ENCODE measurements at places on chromosomes 6 and 20.

DNA sequence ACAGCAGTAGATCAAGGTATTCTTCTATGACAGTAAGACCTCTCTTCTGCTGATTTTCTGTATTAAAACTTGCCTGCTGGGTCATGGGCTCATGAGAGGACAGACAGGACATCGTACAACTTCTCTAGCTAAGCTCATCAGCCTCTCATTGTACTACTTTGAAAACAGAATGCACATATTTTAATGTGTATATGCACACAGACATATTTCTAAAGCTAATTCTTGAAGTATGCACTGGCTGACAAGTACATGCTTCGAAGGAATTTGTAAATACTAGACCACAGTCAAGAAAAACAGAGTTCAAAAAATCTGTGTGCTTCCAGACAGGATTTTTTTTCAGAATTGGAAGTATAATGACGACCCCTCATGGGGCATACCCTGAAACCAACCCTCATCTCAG is 81.7 kb upstream of the CD83 start:
- no peaks in the 10 kb centered on the region for H3K4me1 ChIP-seq
- H3K4me3 ChIP-seq: no peak overlapping the region
- no peak for DNase-seq
- H3K36me3 ChIP-seq: no peaks in the 10 kb centered on the region
- H3K27ac ChIP-seq: no peak overlapping the region

- no peaks in the 10 kb centered on the region for H3K36me3 ChIP-seq
- no peak for DNase-seq
- H3K4me1 ChIP-seq: no peaks in the 10 kb centered on the region
- no peak overlapping the region for H3K27ac ChIP-seq
- H3K4me3 ChIP-seq: no peak overlapping the region
Observed at GRCh38 chr6:126429866-126430265, 90.0 kb downstream of the CENPW start.

DNA sequence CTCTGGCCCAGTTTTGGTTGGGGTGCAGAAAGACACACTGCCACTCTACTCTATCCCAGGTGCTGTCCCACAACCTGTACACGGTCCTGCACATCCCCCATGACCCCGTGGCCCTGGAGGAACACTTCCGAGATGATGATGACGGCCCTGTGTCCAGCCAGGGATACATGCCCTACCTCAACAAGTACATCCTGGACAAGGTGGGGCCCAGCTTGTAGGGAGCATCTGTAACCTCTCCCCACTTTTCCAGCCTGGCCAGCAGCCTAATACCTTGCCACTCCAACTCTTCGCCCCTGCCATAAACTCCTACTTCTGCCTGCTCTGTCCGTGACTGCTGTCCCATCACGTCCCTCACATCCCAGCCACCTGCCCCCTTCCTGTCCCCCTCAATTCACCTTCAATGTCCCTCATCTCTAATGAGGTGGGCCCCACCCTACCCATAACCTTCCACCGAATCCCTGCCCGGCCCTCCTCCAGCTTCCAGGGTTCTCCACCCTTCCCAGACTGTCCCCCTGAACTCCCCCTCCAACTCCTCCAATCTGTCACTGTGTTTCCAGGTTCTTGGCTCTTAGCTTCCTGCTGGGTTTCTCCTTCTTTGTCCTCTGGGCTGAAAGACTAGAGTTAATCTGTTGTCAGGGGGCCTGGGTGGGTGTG is 12.1 kb downstream of the DEF6 start:
- H3K36me3 ChIP-seq: peaks cover 8% of the 10 kb centered on the region
- no peaks in the 10 kb centered on the region for H3K27me3 ChIP-seq
- no peak for DNase-seq
- no peak overlapping the region for H3K27ac ChIP-seq
- H3K4me3 ChIP-seq: no peak overlapping the region
- H3K4me1 ChIP-seq: no peaks in the 10 kb centered on the region

DNA sequence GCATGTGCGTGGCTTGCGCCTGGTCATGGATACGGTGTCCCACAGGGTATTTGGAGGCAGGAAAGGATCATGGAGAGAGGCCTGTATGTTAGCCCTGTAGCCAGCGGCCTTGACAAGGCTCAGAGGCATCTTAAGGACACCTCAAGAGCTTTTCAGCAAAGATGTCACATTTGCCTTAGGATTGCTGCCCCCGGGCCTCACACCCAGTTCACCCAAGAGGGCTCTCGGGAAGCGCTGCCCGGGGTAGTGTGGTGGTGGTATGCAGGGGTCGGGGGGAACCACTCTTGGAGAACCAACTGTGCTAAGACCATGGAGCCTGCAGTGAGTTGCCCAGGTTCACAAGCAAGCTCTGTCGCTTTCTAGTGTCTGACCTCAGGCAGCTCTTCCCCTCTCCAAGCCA is 36.9 kb upstream of the VSTM2L start:
- H3K4me1 ChIP-seq: no peaks in the 10 kb centered on the region
- no peak overlapping the region for H3K4me3 ChIP-seq
- H3K27ac ChIP-seq: no peak overlapping the region
- peak; percentile 70 for DNase-seq
- H3K36me3 ChIP-seq: peaks cover 23% of the 10 kb centered on the region

DNA sequence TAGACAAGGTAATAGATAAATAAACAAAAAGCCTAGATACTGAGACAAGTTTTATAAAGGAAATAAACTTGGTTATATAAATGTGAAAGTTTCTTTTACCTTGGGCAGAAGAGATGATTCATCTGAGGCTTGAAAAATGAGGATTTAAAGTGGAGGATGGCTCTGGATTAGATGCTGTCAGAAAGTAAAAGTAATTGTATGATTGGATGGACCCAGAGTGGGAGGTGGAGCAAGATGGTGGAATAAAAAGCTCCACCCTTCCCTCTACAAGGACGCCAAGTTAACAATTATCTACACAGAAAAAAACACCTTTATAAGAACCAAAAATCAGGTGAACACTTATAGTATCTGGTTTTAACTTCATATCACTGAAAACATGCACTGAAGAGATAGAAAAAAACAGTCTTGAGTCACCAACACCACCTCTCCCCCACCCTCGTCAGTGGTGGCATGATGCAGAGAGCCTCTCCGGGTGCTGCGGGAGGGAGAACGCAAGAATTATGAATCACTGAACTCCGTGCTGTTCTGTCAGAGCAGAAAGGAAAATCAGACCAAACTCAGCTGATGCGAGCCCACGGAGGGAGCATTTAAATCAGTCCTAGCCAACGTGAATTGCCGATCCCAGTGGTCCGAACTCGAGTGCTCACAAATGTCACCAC is 84.7 kb upstream of the GJE1 start:
- H3K36me3 ChIP-seq: no peaks in the 10 kb centered on the region
- DNase-seq: no peak
- no peaks in the 10 kb centered on the region for H3K27me3 ChIP-seq
- H3K27ac ChIP-seq: no peak overlapping the region

GRCh38 chr6:53361549-53362031 is 12.8 kb upstream of the ELOVL5 start:
- no peaks in the 10 kb centered on the region for H3K36me3 ChIP-seq
- no peaks in the 10 kb centered on the region for H3K27me3 ChIP-seq
- H3K4me1 ChIP-seq: peaks cover 14% of the 10 kb centered on the region
- DNase-seq: no peak
- no peak overlapping the region for H3K4me3 ChIP-seq
- H3K27ac ChIP-seq: no peak overlapping the region

GRCh38 chr6:51049983-51050877 is 231.6 kb downstream of the TFAP2B start:
- H3K4me3 ChIP-seq: no peak overlapping the region
- H3K4me1 ChIP-seq: no peaks in the 10 kb centered on the region
- H3K27me3 ChIP-seq: no peaks in the 10 kb centered on the region
- H3K27ac ChIP-seq: no peak overlapping the region

DNA sequence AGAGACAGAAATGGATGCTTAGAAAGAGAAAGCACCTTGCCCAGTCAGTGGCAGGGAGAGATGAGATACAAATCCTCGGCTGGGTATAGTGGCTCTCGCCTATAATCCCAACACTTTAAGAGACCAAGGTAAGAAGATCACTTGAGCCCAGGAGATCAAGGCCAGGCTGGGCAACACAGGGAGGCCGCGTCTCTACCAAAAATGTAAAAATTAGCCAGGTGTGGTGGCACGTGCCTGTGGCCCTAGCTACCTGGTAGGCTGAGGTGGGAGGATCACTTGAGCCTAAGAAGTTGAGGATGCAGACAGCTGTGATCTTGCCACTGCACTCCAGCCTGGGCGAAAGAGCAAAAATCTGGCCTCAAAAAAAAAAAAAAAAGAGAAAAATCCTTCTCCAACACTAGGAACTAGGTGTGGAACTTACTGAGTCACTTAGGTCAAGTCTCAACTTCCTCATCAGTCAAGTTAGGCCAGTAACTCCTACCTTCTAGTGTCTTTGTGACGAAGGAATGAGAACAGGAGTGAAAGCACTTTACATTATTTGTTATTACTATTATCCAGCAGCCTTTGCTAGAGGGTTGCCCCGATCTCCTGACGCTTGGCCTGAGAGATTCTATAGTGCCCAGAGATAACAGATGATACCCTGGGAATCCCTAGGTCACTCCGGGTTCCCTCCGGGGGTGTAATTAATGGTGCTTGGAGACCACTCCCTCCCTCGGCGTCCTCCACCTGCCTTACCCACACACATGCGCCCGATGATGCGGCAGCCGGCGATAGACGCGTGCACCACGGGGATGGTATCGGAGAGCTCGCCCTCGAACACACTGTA is 918 bp downstream of the EIF6 start:
- H3K27me3 ChIP-seq: no peaks in the 10 kb centered on the region
- peak overlapping the region; percentile 71 for H3K4me3 ChIP-seq
- DNase-seq: no peak
- peak overlapping the region; percentile 88 for H3K27ac ChIP-seq

GRCh38 chr6:20236909-20237600 is 24.8 kb upstream of the MBOAT1 start:
- no peak for DNase-seq
- H3K27ac ChIP-seq: peak overlapping the region; percentile 26
- H3K27me3 ChIP-seq: no peaks in the 10 kb centered on the region
- H3K4me3 ChIP-seq: no peak overlapping the region
- peaks cover 10% of the 10 kb centered on the region for H3K4me1 ChIP-seq

DNA sequence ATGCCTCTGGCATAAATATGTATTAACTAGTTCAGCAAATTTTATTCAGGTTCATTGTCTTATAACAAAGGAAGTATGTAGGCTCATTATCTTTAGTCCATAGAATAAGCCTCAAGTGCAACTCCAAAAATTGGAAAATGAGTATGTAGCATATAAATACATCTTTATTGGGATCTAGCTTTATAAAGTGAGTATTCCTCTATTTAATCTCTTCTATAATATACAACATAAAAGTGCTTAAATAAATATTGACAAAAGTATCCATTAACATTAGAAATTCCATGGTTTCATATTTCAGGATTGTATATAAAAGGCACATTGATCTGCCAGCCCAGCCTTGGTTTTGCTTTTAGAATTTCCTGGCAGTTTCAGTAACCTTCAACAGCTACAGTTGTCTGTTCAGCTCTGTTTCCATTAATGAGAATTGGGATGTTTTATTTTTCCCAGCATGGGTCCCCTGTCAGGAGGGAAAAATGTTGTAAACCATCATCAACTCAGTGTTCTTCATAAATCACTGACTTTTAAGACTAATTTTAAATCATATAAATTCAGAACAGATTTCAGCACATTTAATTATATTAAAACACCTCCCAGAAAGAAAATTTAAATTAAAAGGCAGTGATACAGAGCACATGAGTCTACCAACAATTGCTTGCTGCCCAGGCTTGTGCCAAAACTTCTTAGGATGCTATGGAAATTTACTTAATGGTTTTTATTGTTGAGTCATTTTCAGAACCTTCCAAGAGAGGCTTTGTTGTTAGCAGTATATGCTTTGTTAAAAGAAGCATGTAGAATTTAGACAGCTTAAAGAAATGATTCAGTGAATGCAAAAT is 119.7 kb downstream of the ADGRG6 start:
- peaks cover 68% of the 10 kb centered on the region for H3K36me3 ChIP-seq
- H3K4me3 ChIP-seq: no peak overlapping the region
- no peaks in the 10 kb centered on the region for H3K4me1 ChIP-seq

DNA sequence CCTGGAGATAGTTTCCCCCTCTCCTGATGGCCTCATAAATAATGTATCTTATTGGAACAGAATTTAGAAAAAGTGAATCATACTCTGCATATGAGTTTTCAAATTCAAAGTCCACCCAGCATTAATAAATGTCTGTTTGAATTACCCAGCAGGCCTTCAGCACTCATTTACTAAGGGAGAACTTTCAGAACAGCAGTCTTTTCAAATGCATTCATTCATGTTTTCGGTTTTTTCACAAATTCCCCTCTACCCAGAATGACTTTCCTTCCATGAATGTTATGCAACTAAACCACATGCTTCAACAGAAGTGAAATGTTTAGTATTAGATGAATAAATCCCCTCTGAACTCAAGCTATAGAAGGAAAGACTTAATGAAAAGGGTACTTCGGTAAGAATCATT is 92.4 kb downstream of the RTN4IP1 start:
- no peak for DNase-seq
- H3K27me3 ChIP-seq: no peaks in the 10 kb centered on the region
- H3K4me1 ChIP-seq: peaks cover 40% of the 10 kb centered on the region
- H3K36me3 ChIP-seq: peaks cover 95% of the 10 kb centered on the region

GRCh38 chr6:106444777-106445507 is 84.4 kb downstream of the CRYBG1 start:
- H3K27me3 ChIP-seq: no peaks in the 10 kb centered on the region
- H3K36me3 ChIP-seq: no peaks in the 10 kb centered on the region
- H3K4me1 ChIP-seq: peaks cover 11% of the 10 kb centered on the region
- no peak overlapping the region for H3K27ac ChIP-seq
- DNase-seq: no peak

- H3K36me3 ChIP-seq: no peaks in the 10 kb centered on the region
- H3K4me1 ChIP-seq: peaks cover 33% of the 10 kb centered on the region
- peak overlapping the region; percentile 99 for H3K27ac ChIP-seq
- DNase-seq: no peak
- H3K4me3 ChIP-seq: no peak overlapping the region
- H3K27me3 ChIP-seq: no peaks in the 10 kb centered on the region
Observed at GRCh38 chr6:89034586-89035251, 45.8 kb upstream of the PNRC1 start.

DNA sequence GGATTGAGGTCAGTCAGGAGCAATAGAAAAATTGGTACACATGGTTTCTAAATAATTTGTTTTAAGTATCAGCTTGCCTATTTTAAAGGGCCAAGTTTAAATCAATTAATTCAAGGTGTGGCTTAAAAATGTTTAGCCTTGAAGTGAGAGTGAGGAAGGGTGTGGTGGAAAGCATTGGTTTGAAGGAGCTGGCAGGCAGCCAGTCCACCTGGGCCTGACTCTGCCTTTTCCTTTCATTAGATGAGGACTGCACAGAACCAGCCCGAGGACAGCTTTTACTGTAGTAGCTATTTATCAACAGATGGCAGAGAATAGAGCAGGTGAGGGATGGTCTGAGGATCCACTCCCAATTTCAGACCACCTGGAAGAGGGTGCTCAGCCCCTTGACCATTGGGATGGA is 42.4 kb downstream of the DHX35 start:
- H3K4me3 ChIP-seq: no peak overlapping the region
- H3K4me1 ChIP-seq: peaks cover 6% of the 10 kb centered on the region
- H3K27ac ChIP-seq: no peak overlapping the region

DNA sequence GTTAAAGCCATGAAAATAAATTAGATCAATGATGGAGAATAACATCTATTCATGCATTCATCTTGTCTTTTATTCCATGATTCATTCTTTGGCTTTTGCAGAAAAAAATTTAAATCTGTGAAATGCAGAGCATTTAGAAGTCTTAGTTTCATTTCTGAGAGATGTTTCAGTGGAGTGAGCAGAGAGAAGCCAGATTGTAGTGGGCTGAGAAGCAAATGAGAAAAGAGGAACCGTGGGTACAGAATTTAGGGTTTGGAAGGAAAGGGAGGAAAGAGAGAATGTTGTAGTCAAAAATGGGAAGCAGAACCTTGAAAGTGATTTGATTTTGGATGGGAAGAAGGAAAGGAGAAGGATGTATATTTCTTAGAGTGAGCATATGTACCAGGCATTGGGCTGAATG is 260.3 kb upstream of the MAN1A1 start:
- H3K4me1 ChIP-seq: peaks cover 5% of the 10 kb centered on the region
- H3K4me3 ChIP-seq: no peak overlapping the region
- no peaks in the 10 kb centered on the region for H3K27me3 ChIP-seq
- no peaks in the 10 kb centered on the region for H3K36me3 ChIP-seq
- no peak overlapping the region for H3K27ac ChIP-seq
